ENCODE measurements at places on chromosomes 4 and X.

DNA sequence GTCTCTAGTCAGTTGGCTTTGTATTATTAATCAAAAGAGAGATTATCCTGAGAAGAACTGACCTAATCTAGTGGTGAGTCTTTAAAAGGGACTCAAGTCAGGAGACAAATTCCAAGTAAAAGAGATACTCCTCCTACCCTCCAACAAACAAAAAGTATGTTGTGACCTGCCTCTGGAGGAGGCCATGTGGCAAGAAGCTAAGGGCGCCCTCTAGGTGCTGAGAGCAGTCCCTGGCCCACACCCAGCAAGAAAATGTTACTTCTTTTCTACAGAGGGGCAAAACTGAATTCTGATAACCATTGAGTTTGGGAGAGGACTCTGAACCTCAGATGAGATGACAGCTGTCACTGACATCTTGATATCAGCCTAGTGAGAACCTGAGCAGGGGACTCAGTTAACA is 953.6 kb upstream of the AGA start:
- DNase-seq, result no peak

DNA sequence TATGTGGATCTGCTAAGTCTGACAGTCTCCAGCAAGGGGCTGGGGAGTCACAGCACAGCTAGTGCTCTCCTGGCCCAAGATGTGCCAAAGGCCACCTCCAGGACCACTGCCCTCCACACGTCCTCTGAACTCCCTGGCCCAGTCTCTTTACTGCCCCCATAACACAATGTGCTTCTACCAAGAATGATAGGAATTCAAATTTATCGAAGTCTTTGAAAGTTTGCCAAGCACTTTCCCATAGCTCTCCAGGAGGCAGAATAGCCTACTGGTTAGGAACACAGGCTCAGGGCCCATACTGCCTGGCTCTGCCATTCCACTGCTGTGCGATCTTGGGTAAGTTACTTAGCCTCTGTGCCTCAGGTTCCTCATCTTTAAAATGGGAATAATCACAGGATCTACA is 86.7 kb downstream of the NHSL2 start:
- no peak for DNase-seq

GRCh38 chrX:56744996-56745395 is 16.0 kb downstream of the NBDY start:
- no peak for DNase-seq

GRCh38 chr4:60808726-60809485 is 391.2 kb upstream of the ADGRL3 start:
- no peak for DNase-seq

- DNase-seq, result no peak
Measured at GRCh38 chr4:4856071-4857000, 3.1 kb upstream of the MSX1 start.

GRCh38 chrX:96838537-96838936 is 45.2 kb upstream of the RPA4 start:
- no peak for DNase-seq

- no peak for DNase-seq
Measured at GRCh38 chr4:110636680-110637407, 14.0 kb upstream of the PITX2 start.

DNA sequence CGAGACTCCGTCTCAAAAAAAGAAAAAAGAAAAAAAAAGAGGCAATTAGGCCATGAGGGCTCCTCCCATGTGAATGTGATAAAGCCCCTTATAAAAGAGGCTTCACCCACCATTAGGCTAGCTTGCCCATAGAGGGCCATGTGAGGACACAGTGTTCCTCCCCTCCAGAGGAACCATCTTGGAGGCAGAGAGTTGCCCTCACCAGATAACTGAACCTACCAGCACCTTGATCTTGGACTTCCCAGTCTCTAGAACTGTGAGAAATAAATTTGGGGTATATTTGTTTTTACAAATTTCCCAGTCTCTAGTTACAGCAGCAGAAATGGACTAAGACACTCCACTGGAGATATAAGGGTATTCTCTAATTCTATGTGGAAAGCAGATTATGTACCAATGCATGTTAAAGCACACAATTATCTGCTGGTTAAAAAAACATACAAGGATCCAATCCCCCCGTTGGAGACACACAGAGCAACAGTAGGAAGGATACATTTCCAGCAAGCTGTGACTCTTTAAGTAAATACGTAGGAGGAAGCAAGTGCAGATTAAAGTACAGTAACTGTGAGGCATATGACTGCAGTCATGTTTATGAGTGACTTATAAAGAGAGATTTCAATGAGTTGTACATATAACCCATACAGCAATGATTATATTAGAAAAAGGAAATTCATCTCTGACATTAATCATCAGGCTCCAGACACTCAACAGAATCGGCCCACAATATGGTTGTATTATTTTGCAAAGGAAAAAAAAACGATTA is 21.4 kb downstream of the SH3RF1 start:
- no peak for DNase-seq

GRCh38 chr4:141391771-141392170 is 171.1 kb downstream of the ZNF330 start:
- DNase-seq, result no peak

- DNase-seq, result no peak
Measured at GRCh38 chr4:34718576-34719245, 1525.6 kb downstream of the ARAP2 start.

DNA sequence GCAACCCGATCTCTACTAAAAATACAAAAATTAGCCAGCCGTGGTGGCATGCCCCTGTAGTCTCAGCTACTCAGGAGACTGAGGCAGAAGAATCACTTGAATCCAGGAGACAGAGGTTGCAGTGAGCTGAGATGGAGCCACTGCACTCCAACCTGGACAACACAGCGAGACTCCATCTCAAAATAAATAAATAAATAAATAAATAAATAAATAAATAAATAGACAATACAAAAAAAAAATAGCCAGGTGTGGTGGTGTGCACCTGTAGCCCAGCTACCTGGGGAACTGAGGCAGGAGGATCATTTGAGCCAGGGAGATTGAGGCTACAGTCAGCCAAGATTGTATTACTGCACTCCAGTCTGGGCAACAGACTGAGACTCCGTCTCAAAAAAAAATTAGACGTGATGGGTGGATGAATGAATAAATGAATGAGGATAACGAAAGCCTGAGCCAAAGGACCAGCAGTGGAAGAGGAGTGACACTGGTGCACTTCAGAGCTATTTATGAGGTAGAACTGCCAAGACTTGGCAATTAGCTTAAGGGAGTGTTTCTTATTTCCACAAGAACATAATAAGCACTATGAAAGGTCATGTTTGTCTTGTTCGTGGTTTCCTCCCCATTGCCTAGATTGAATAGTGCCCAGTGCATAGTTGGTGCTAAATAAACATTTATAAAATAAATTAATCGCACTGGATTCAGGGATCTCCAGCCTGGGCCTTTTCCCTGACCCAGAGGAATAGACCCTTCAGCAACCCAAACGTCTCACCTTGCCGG is 232.2 kb downstream of the IDS start:
- DNase-seq, result no peak

DNA sequence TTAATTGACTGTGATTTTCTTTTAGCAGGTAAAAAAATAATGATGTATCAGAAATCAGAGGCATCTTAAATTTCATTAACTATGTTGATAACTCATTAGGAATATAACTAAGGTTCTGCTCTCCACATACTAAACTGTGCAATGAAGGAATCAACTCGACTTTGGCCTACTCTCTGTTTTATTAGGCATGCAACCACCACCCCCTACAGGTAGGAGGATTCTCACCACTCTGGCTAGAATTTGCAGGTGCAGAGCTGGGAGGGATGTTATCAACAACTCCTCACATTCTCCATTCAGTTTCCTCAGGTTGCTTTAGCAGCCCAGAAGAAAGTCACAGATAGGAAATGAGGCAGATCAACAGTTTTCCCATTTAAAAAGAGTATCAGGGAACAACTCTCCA is 160.1 kb downstream of the COX18 start:
- DNase-seq, result no peak

Measured in stimulated activated CD8-positive, alpha-beta memory T cell treated with anti-CD3 and anti-CD28 coated beads, Interleukin-7, amount 100 ng/mL, for 48 hours (primary cell).